HepG2 (cell line): ENCODE measurements at places on chromosomes 1 and 21. TPM values are rescaled to one million over a fixed set of nuclear protein-coding genes. Genes with fewer than 3 reads are reported as not detected.

IFI6 gene
- 6.1 and 13.2 TPM in 2 replicates for total RNA-seq

CR2 gene
- not detected in 2 replicates for total RNA-seq

SPRR2D gene
- total RNA-seq = not detected in 2 replicates

RNU1-4 gene
- 859 and 11,018 TPM in 2 replicates for total RNA-seq

MSH4 gene
- total RNA-seq = 0.09 TPM in 1 of 2 replicates, not detected in the other

S100A1 gene
- 120 and 151 TPM in 2 replicates for total RNA-seq

SRRM1 gene
- total RNA-seq = 31.6 and 33.7 TPM in 2 replicates

OR10J1 gene
- not detected in 2 replicates for total RNA-seq

KHDC4 gene
- total RNA-seq = 15.9 and 33.5 TPM in 2 replicates

AK2 gene
- 188 and 241 TPM in 2 replicates for total RNA-seq

NBL1 gene
- total RNA-seq = 1.9 and 2.7 TPM in 2 replicates

GRCh38 chr1:109111386-109112055 lies 2.4 kb upstream of the ELAPOR1 start:
- DNase-seq = no peak

- no peak for DNase-seq
Observed at GRCh38 chr1:70441392-70442035, 30.4 kb downstream of the CTH start.

GRCh38 chr1:110768605-110769004 lies 93.9 kb upstream of the KCNA3 start:
- no peak for DNase-seq

DNA sequence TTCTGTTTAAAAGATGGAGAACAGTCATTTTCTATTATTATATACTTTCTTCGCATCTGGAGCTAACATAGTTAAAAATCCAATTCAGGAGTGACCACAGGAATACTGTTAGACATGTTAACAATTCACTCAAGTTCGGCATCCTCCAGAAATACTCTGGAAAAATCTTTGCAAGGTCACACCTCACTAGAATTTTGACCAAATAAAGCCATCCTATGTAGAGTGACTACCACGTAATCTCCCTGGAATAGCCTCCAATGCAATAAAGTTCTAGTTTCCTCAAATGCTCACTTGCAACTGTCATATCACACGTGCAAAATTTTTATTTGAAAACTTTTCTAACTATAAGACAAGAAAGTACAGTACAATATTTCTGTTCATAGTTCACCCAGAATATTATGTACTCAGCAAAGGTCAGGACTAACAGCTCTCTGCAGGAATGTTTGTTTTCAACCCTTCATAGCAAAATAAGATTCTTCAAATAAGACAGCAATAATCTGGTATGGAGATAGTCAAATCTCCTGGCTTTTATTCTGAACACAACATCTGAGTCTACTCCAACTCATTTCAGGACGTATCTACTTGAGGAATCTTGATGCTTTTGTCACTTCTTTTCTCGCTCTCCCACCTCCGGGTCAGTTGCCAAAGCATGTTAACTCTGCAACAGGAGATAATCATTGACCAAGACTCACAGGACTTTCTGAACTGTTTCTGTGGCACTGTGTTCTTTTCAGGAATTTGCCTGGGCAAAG lies 82.6 kb downstream of the GDAP2 start:
- peak; percentile 72 for DNase-seq

GRCh38 chr21:29125191-29125590 lies 5.3 kb upstream of the MAP3K7CL start:
- no peak for DNase-seq

GRCh38 chr1:109931189-109931731 lies 20.6 kb downstream of the CSF1 start:
- DNase-seq = peak; percentile 82

DNA sequence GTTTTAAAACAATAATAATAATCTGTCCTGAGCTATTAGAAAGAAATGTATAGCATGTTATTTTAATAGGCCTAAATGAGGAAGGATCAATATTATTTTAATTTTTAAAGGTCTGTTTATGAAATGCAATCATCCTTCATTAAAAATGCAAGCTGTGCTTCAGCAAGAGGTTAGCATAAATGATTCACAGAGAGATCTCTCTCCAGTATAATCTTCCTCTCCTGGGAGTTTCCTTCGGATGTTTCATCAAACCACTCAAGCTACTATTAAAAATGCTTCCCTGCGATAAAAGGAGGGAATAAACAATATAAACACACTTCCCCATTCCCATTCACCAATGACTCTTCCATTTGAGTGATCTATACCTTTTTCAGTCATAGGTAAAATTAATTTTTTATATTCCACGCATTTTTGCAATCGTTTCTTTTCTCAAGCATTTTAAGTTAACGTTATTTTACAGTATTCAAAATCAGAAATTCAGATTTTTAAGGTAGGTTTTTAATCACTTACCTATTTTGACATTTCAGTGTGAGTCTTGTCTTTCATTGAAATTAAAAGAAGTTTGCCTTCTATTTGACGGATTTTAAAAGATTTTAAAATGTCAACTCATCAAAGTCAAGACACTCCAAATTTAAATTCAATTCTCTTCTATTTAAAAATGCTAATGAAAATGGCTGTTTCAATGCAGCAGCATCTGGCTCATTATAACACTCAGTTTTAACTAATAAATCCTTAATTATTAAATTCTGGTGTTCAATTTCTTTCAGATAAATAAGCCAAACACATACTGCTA lies 64.3 kb downstream of the RERE start:
- no peak for DNase-seq

DNA sequence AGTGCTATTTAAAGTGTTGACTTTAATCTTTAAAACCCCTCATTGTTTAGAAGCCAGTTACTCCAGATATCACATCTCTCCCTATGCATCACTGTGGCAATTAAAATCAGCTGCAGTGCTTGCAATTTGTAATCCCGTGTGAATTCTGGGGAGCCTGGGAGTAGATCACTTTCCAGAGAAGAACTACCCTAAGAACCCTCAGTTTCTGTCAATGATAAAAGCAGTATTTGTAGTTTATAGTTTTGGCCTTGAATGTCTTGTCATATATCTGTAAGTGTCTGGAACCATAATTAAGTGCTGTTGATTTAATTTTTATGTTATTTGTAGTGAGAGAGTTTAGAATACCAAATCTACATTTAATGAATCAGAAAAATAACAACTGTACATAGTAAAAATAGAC lies 5.5 kb upstream of the SPAG17 start:
- DNase-seq = no peak

- no peak for DNase-seq
Observed at GRCh38 chr1:222006715-222007114, 264.8 kb upstream of the DUSP10 start.

DNA sequence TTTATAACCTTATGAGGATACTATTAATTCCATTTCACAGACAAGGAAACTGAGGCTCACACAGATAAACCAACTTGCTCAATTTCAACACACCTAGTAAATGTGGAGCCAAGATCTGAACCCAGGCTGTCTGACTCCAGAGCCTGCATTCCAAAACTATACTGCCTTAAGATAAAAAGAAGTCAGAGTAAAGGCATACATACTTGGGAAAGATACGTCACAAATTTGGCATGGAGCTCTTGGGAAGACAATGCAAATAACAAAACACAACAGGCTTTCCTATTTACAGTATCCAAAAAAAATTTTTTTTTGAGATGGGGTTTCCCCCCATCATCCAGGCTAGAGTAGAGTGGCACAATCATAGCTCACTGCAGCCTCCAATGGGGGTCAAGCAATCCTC lies 5.9 kb downstream of the AKT3 start:
- no peak for DNase-seq

DNA sequence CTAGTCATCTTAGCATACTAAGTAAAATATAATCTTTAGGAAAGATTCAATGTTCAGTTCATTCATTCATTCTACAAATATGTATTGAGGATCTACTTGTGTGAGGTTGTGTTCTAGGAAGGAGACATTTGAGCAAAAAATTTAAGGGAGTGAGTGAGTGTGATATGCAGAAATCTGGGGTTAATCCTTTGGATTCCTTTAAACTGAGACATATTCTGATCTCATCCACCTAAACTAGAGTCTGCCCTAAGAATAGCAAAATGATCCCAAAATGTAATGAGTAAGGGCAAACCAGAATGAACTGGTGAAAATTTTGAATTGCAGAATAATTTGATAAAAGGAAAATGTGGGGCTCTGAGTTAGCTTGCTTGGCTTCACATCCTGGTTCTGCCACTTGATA lies 8.6 kb downstream of the UBE2U start:
- no peak for DNase-seq

DNA sequence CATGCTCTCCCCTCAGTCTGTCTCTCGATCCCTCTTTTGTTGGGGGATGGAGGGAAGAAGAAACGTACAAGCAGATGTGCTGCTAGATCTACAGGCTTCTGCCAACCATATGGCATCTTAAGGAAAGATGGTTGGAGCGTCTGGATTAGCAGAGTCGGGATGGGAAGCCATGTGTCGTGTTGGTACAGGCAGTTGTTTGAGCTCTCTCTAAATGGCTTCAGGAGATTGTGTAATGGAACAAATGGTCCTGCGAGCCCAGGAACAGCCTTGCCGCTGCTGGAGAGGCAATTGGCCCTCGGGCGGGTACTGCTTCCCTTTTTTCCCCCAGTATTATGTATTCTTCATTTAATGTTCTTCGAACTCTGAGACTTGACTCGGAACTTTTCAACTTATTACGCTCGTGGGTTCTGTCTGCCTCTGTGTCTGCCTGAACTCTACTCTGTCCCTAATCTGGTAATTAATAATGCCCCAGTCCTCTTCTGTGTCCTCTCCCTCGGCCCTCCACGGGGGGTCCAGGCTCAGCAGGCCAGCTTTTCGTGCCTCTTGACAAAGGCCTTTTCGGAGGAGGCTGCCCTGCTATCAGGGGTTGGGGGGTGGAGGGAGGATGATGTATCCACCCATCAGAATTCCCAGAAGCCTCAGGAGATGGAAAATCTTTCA lies 215.3 kb downstream of the SDCCAG8 start:
- DNase-seq = no peak

- no peak for DNase-seq
Observed at GRCh38 chr1:185495898-185496297, 178.9 kb upstream of the IVNS1ABP start.

- no peak for DNase-seq
Observed at GRCh38 chr1:79679916-79680315, 673.4 kb upstream of the ADGRL4 start.

GRCh38 chr1:12424087-12424529 lies 193.9 kb downstream of the DHRS3 start:
- DNase-seq = no peak
